T-helper 9 cell (primary cell): ENCODE measurements at places on chromosomes 7 and 10.

DNA sequence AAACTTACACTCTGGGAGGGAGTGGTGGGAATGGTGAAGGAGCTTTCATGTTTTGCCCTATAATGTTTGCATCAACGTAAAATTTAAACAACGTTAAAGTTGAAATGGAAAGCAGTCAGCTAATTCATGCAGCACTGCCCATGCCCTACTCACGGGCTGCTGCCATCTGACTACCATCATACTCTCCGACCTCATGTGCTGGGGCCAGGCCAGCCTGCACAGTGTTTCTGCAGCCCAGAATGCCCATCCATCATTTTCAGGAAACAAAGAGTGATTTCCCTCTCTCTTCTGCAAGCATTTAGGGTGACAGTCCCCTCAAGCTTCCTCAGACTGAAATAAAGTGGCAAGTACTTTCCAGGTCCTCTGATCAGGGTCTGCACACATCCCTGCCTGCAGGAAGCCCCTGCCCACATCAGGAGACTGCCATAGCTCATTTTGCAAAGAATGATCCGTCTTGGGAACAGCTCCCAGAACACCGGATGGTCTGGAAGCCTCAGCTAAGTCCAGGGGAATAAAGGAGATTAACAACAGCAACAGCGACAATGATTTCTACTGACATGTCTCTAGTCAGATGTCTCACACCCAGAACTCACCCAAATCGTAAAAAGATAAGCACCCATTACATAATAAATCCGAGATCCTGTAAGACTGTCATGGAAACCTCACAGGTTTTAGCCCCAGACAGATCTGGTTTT, 40.3 kb downstream of the ARHGAP22 start:
- DNase-seq, result no peak

GRCh38 chr10:18497806-18498369, 153.5 kb downstream of the NSUN6 start:
- DNase-seq, result no peak

DNA sequence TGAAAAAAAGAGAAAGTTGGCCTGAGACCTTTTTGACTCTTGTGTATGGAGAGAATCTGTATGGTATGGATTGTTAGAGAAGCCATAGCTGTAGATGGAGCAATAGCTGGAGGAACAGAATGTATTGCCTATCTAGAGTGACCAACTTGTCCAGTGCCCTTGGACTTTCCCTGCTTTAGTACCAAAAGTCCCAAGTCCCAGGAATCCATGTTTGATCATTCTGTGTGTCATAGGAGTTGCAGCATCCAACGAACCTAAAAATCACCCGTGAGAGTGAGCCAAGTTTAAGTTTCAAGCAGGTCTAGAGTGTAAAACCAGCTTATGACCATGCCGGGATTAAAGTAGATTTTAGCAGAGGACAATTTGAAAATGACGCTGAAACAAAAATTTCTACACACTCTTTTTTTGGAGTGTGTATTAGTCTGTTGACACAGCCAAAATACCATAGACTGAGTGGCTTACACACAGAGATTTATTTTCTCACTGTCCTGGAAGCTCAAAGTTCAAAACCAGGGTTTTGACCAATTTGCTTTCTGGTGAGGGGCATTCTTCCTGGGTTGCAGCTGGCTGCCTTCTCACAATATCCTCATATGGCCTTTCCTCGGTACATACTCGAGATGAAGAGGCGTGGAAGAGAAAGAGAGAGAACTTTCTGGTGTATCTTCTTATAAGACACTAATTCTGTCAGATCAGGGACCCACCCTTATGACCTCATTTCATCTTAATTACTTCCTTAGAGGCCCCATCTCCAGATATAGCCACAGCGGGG, 36.9 kb upstream of the ZNF518A start:
- no peak for DNase-seq

- DNase-seq, result no peak
Measured at GRCh38 chr10:52110576-52110975, 203.5 kb upstream of the DKK1 start.

GRCh38 chr7:139403601-139404000, 43.9 kb downstream of the LUC7L2 start:
- DNase-seq, result no peak

- DNase-seq, result peak; percentile 17
Measured at GRCh38 chr7:101410743-101411507, 48.2 kb downstream of the COL26A1 start.

DNA sequence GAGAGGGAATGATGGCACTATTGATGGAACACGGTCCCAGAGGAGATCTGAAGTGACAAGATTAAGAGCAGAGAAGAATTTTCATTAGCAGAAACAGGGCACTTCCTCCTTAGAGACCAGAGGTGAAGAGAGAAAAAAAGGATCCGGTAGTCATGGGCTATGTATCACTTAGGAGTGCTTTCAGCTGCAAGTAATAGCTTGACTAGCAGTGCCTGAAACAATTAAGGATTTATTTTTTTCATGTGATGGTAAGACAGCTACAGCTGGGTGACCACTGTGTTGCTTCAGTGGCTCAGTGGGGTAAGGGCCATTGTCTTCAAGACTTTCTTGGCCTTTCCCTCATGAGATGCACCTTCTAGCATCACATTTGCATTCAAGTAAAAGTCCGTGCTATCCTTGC, 515.1 kb upstream of the GALNT17 start:
- no peak for DNase-seq

GRCh38 chr10:101231092-101231491, 1.8 kb upstream of the LBX1 start:
- DNase-seq, result no peak
